Lower lobe of right lung (tissue), 2 donors: ENCODE measurements at places on chromosomes 12 and 14. TPM values are rescaled to one million over a fixed set of nuclear protein-coding genes. Genes with fewer than 3 reads are reported as not detected.

GRCh38 chr14:80850197-80850814 is 91.2 kb downstream of the CEP128 start:
- no peaks in the 10 kb centered on the region for H3K27me3 ChIP-seq
- H3K4me1 ChIP-seq: no peaks in the 10 kb centered on the region
- no peak overlapping the region for H3K4me3 ChIP-seq
- no peaks in the 10 kb centered on the region for H3K36me3 ChIP-seq
- H3K27ac ChIP-seq: no peak overlapping the region

Gene NUAK1
- 17.5 TPM for total RNA-seq

Gene SMCO2
- total RNA-seq: 0.47 TPM

GRCh38 chr12:105740369-105740768 is 398.4 kb downstream of the NUAK1 start:
- DNase-seq: no peak
- H3K27me3 ChIP-seq: no peaks in the 10 kb centered on the region
- no peak overlapping the region for H3K4me3 ChIP-seq
- H3K27ac ChIP-seq: no peak overlapping the region
- H3K4me1 ChIP-seq: peaks cover 29% of the 10 kb centered on the region
- no peaks in the 10 kb centered on the region for H3K36me3 ChIP-seq

DNA sequence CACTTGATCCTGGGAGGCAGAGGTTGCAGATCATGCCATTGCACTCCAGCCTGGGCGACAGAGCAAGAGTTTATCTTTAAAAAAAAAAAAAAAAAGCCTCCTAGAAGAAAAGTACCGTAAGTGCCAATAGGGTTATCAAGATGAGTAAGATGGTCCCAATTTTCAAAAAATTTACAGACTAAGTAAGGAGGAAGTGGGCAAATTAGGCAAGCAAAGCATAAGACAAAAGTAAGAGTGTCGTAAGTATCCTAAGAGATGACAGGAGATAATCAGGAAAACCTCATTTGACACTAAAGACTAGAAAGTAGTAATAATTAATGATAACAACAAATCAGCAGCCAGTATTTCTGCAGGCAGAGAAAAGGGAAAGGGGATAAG is 12.2 kb downstream of the PYM1 start:
- no peak overlapping the region for H3K27ac ChIP-seq
- H3K4me3 ChIP-seq: no peak overlapping the region
- peaks cover 23% of the 10 kb centered on the region for H3K4me1 ChIP-seq
- H3K36me3 ChIP-seq: peaks cover 22% of the 10 kb centered on the region
- H3K27me3 ChIP-seq: no peaks in the 10 kb centered on the region

- DNase-seq: no peak
- H3K27me3 ChIP-seq: no peaks in the 10 kb centered on the region
- no peak overlapping the region for H3K27ac ChIP-seq
- no peaks in the 10 kb centered on the region for H3K4me1 ChIP-seq
- no peaks in the 10 kb centered on the region for H3K36me3 ChIP-seq
Observed at GRCh38 chr12:81255947-81256346, 178.1 kb downstream of the ACSS3 start.

GRCh38 chr12:20183563-20183962 is 184.8 kb upstream of the PDE3A start:
- no peaks in the 10 kb centered on the region for H3K4me1 ChIP-seq
- no peaks in the 10 kb centered on the region for H3K27me3 ChIP-seq
- H3K36me3 ChIP-seq: no peaks in the 10 kb centered on the region

DNA sequence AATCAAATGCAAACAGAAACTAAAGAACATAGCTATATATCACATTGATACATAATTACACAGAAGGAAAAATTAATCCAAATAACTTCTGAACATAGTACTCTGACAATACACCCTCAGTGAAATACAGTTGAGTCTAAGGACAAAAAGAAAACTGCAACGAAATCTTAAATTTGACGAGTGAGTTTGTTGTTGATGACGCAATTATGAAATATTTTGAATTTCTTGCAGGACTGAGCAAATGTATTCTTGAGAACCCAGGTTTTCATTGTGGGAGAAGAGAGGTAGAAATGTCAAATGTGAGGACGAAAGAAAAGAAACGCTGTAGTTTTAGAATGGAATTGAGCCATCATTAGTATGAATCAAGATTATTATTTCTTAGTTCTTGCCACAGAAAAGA is 46.3 kb downstream of the EGLN3 start:
- no peak for DNase-seq
- no peaks in the 10 kb centered on the region for H3K36me3 ChIP-seq
- H3K27ac ChIP-seq: no peak overlapping the region
- H3K4me3 ChIP-seq: no peak overlapping the region
- no peaks in the 10 kb centered on the region for H3K27me3 ChIP-seq

- H3K4me3 ChIP-seq: no peak overlapping the region
- no peak for DNase-seq
- H3K4me1 ChIP-seq: no peaks in the 10 kb centered on the region
- H3K36me3 ChIP-seq: no peaks in the 10 kb centered on the region
- no peaks in the 10 kb centered on the region for H3K27me3 ChIP-seq
- no peak overlapping the region for H3K27ac ChIP-seq
Observed at GRCh38 chr12:103887738-103888137, 42.5 kb upstream of the HSP90B1 start.

Gene RDH5
- total RNA-seq: 11.1 TPM

GRCh38 chr14:74616996-74617700 is 5.1 kb upstream of the LTBP2 start:
- no peak overlapping the region for H3K4me3 ChIP-seq
- H3K27me3 ChIP-seq: peaks cover 4% of the 10 kb centered on the region
- no peaks in the 10 kb centered on the region for H3K36me3 ChIP-seq

DNA sequence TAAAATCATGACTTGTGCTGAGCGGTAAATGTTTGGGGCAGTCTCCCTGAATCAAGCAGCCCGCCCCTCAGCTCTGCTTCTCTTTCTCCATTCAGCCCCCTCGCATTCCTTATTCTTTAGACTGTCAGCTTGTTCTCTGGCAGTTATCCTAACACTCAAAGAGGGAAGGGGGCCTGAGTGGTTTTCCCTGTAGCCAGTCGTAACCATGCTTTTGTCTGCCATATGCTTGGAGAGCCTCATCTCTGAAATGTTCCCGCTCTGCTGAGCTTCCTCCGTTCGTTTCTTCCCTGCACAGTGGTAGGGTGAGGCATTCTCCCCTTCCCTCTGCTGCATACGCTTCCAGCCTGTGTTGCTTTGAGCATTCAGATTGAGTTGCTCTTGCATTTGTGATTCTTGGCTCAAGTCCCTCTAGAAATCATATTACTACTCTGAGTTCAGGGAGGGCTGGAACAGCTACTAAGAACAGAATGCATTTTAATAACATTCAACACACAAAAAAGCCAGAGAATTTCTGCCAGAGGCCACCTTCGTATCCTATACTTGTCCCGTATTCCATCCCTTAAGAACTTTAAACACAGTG is 119.7 kb downstream of the FBXL14 start:
- H3K27me3 ChIP-seq: no peaks in the 10 kb centered on the region
- no peak overlapping the region for H3K27ac ChIP-seq
- no peak for DNase-seq
- H3K36me3 ChIP-seq: no peaks in the 10 kb centered on the region
- H3K4me3 ChIP-seq: no peak overlapping the region

Gene SERPINA1
- 994 TPM for total RNA-seq

DNA sequence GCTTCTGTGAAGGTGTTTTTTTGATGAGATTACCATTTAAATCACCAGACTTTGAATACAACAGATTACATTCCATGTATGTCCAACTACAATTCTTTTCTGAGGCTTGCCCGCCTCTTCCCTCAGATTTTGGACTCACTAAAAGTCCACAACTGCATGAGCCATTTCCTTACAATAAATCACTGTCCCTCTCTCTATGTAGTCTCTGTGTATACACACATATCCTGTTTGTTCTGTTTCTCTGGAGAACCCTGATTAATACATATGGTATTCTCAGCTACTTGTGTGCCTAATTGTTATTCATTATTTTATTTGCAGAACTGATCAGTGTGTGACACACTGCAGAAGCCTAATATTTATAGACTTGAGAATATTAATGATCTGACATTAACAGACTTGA is 2.4 kb upstream of the MIPOL1 start:
- no peak for DNase-seq
- H3K4me3 ChIP-seq: no peak overlapping the region
- H3K27ac ChIP-seq: no peak overlapping the region
- H3K4me1 ChIP-seq: no peaks in the 10 kb centered on the region
- H3K36me3 ChIP-seq: no peaks in the 10 kb centered on the region
- no peaks in the 10 kb centered on the region for H3K27me3 ChIP-seq

GRCh38 chr12:52436828-52437474 is 2.8 kb upstream of the KRT75 start:
- H3K27me3 ChIP-seq: peaks cover 7% of the 10 kb centered on the region
- no peak overlapping the region for H3K4me3 ChIP-seq
- no peak for DNase-seq
- no peak overlapping the region for H3K27ac ChIP-seq

GRCh38 chr12:28905220-28905955 is 243.7 kb upstream of the FAR2 start:
- H3K36me3 ChIP-seq: no peaks in the 10 kb centered on the region
- no peak overlapping the region for H3K4me3 ChIP-seq
- no peak overlapping the region for H3K27ac ChIP-seq
- no peaks in the 10 kb centered on the region for H3K27me3 ChIP-seq

- no peaks in the 10 kb centered on the region for H3K27me3 ChIP-seq
- H3K4me1 ChIP-seq: peaks cover 4% of the 10 kb centered on the region
- H3K4me3 ChIP-seq: no peak overlapping the region
- DNase-seq: no peak
- no peaks in the 10 kb centered on the region for H3K36me3 ChIP-seq
Observed at GRCh38 chr14:65277027-65277426, 135.5 kb upstream of the FUT8 start.

Gene SSPN
- total RNA-seq: 12.8 TPM

GRCh38 chr14:51302295-51303030 is 62.4 kb downstream of the TMX1 start:
- H3K27me3 ChIP-seq: no peaks in the 10 kb centered on the region
- H3K27ac ChIP-seq: no peak overlapping the region
- no peak overlapping the region for H3K4me3 ChIP-seq

GRCh38 chr12:70842136-70842535 is 78.4 kb downstream of the PTPRR start:
- no peak overlapping the region for H3K27ac ChIP-seq
- DNase-seq: no peak
- H3K36me3 ChIP-seq: no peaks in the 10 kb centered on the region
- H3K4me3 ChIP-seq: no peak overlapping the region
